ENCODE measurements at places on chromosomes 1 and 21.

DNA sequence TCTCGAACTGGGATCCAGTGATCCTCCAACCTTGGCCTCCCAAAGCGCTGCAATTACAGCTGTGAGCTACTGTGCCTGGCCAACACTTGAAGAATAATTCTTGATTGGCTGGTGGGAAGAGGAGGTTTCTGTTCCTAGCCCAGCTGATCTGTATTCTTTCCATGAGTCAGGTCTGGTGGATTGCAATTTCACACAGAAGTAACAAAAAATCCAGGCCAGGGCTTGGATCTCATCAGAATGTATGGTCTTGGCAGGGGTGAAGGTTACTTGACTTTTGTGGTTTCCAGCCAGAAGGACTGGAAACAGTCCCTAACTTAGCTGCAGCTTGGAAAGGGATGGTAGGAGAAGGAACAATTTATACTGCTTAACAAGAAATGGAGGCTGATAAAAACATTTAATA, 5.1 kb upstream of the HP1BP3 start:
- no peak for DNase-seq

DNA sequence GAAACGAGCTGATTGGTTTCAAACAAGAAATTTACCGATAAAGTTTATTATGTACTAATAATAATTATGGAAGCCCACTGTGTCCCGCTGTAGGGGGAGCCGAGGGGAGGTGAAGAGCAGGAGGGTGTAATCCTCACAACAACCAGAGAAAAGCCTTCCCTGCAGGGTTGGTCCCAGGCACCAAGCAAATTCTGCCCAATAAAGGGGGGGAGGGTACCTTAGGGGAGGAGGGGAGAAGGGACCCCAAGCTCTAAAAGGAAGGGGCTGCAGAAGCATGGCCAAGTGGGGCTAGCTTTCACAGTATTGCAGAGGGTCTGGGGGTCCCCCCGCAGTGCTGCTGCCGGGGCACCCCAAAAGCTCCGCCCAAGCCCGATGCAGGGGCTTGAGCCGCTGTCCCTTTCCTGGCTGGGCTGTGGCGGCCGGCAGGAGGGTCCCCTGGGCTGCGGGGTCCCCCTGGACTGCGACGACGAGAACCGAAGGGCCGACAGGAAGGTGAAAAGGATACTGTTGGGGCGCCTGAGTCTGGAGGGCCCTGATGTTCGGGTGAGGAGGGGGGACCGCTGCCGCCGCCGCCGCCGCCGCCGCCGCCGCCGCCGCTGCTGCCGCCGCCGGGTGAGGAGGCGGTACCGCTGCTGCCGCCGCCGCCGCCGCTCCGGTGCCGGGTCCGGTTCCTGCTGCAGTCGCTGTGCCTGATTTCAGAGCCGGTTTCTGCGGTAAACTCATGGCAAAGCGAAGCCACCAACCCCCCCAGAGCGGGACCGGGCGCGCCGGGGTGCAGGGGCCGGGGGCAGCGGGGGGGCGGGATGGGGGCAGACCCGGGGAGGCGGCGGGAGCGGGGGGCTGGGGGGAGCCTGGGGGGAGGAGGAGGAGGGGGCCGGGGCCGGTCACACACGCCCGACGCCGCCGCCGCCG, 771 bp downstream of the EIF4G3 start:
- no peak for DNase-seq

DNA sequence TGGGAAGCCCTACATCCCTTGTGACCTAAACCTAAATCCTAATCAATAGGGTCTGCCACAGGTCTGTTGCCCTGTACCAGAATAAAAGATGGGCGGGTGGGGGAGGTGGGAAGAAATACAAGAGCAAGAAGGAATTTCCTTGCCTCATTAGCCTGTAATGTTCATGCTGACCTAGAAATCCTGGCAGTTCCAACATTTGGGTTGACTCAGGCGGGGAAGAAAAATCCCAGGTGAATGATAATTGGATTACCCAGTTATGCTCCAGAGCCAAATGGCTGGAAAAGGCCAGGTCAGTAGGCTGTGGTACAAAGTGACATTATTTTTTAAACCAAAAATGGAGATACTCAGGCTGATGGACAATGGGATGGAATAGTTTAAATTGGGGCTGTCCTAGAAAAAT, 27.3 kb upstream of the A3GALT2 start:
- no peak for DNase-seq

DNA sequence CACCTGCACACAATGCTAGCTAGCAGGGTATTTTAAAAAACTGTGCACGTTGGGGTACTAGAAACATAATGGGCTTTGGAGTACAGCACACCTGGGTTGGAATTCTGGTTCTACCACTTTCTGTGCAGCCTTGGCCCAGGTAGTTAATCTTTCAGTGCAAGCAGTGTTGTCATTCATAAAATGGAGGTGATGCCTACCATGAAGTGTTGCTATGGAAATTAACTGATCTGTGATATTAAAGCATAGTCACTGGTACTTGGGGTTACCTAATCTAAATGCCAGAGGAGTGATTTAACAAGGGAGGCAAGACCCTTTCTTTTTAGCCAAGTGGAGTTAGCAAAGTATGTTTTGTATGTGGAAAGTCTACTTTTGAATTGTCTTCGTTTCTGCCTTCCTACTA, 18.0 kb downstream of the ATP1B1 start:
- DNase-seq = no peak

GRCh38 chr1:8419861-8420260, 101.9 kb downstream of the SLC45A1 start:
- DNase-seq = no peak

DNA sequence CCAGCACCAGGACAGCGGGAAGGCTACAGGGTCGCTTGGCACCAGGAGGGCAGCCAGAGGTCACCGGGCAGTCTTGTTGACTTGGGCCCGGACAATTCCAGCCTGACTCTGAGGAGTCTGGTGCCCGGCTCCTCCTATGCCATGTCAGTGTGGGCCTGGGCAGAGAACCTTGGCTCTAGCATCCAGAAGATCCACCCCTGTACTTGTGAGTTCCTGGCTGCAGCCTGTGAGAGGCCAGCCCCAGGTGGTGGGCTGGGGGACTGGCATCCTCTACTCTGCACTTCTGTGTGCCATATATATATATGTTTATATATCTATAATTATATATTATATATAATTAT, 11.6 kb upstream of the PTPN7 start:
- no peak for DNase-seq

DNA sequence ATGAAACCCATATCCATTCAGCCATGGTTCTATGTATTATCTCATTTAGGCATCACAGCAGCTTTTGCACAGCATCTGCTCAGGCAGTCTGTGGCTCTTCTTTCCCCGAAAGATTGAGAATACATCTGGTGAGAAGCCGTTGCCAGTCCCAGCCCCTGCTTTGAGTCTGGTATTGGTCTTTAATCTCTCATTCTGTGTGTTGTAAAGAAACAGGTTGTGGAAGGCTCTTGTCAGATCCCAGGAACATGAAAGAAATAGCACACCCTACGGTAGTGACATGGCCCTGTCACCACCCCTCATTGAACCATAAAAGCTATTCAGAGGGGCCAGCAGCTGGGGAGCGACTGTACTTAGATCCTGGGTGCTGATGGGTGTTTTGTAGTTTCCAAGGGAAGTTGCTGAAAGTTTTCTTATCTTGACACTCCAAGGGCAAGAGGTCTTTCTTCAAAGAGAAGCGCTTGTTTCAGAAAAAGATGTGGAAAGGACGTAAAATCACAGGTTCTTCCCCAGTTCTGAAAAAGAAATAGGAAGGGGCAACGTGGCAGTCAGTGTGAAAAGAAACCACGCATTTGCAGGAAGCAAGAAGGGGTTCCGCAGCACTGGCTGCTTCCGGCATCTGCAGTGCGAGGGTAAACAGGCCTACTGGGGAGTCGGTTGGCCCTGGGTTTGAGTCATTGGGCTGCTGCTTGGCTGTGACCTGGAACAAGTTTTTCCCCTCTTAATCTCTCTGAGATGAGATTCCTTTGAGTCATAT, 145.0 kb downstream of the DHRS3 start:
- no peak for DNase-seq

DNA sequence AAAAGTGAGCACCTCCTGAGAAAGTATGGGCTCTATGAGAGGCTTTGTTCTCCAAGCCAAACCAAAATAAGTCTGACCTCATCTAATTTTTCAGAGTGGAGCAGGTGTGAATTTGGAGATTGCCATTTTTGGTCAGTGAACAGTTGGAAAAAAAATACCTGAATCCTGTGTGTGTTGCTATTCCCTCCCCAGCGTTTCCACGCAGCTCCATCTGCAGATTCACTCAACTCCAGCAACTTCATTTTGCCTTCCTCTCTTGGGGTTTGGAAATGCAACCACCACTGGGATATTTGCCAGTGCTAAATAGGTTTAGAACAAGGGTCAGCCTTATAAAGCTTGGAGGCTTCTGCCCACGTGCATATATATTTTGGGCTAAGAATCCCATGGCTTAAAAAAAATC, 11.2 kb downstream of the CASQ2 start:
- DNase-seq = no peak

DNA sequence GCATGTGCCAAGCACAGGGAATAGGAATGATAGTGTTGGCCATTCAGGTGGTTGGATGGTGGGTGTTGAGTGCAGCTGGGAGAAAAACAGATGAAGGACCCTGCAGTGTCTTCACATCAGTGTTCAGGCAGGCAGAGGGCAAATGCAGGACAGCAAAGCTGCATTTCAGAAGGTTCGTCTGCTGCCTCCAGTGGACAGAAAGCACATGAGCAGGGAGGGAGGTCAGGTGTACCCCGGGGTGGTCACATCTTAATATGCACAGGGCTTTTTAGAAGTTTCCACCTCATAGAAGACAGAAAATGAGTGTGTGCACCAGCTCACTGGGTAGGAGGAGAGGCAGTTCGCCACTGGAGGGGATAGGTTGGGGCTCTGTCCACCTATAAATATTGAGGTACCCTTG, 184.9 kb downstream of the SLC35F3 start:
- DNase-seq = no peak

GRCh38 chr1:44554706-44555105, 119.6 kb downstream of the TMEM53 start:
- DNase-seq = no peak

- DNase-seq = no peak
These were observed 1.1 kb upstream of the SLAMF8 start for GRCh38 chr1:159825564-159825963.

GRCh38 chr21:21200103-21200938, 202.1 kb downstream of the NCAM2 start:
- no peak for DNase-seq

GRCh38 chr1:62314454-62315350, 4.5 kb downstream of the KANK4 start:
- DNase-seq = no peak

DNA sequence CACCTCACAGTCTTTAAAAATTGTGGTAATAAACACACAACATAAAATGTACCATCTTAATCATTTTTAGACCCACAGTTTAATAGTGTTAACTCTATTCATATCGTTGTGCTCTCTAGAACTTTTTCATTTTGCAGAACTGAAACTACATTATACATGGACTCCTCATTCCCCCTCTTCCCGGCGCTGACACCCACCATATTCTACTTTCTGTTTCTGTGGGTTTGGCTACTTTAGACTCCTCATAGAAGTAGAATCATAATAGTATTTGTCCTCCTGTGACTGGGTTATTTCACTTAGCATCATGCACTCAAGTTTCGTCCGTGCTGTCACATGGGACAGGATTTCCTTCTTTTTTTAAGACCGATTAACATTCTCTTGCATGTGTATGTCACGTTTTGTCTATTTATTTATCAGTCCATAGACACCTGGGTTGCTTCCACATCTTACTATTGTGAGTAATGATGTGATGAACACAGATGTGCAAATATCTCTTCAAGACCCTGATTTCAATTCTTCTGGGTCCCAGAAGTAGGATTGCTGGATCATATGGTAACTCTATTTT, 62.9 kb upstream of the TMPRSS2 start:
- DNase-seq = no peak

GRCh38 chr1:63868268-63868781, 94.5 kb downstream of the ROR1 start:
- DNase-seq = no peak

GRCh38 chr1:109493227-109493626, 667 bp upstream of the CYB561D1 start:
- no peak for DNase-seq

- DNase-seq = no peak
These were observed 628.0 kb downstream of the SMYD3 start for GRCh38 chr1:245879091-245879490.

- no peak for DNase-seq
These were observed 8.3 kb upstream of the ZC3H11B start for GRCh38 chr1:219621047-219621786.
